Right ventricle myocardium inferior (tissue), 1 donor: ENCODE measurements at places on chromosomes 7 and 10. TPM values are rescaled to one million over a fixed set of nuclear protein-coding genes. Genes with fewer than 3 reads are reported as not detected.

DNA sequence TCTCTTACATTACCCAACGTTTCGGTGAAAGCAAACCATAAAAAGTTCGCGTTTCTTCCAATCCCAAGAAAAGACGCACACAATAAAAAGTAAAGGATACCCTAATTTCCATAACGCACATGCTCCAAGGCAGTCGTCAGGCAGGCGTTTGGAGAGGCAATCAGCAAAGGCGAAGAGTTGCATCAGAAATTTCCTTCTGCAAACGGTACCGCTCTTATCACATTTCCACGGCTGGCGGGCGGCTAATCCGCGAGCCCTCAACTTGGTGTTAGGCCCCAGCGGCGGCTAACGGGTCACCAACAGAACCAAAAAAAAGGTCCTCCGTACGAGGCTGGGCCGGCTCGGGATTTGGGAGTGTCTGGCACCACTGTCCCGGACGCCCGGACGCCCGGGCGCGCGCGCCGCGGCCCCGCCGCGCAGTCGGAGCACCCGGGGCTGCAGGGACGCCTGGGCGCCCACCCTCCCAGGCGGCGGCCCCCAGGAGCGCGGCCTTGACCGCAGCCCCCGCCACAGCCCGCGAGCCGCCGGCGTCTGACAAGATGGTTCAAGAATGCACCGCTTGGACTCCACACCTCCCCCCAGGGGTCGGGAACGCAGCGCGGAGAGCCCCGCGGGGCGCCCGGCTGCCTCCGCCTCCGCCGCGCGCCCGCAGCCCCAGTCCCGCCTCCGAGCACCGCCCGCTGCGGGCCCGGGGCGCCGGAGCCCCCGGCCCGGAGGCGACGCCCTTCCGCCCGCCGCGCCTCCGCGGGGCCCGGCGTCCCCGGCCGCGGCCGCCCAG is 9.8 kb upstream of the GRB10 start:
- no peak for DNase-seq

The WIPF3 gene
- total RNA-seq: 5.5 TPM

GRCh38 chr10:119705434-119705831 is 20.4 kb upstream of the INPP5F start:
- no peak for DNase-seq

The GTF2IRD2 gene
- 13.7 TPM for total RNA-seq

DNA sequence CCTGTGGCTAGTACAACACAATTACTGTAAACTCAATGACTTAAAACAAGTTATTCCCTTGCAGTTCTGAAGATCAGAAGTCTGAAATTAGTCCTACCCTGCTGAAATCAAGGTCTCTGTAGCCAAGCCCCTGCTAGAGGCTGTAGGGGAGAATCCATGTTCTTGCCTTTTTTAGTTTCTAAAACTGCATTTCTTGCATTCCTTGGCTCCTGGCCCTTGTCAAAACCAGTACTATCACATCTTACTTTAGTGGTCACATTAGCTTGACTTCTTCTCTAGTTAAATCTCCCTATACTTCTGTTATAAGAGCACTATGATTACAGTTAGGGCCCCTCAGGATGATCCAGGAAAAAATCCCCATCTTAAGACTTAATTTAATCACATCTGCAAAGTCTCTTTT is 567.0 kb downstream of the GFRA1 start:
- no peak for DNase-seq

The SHH gene
- not detected for total RNA-seq

The ICA1 gene
- 44.3 TPM for total RNA-seq

DNA sequence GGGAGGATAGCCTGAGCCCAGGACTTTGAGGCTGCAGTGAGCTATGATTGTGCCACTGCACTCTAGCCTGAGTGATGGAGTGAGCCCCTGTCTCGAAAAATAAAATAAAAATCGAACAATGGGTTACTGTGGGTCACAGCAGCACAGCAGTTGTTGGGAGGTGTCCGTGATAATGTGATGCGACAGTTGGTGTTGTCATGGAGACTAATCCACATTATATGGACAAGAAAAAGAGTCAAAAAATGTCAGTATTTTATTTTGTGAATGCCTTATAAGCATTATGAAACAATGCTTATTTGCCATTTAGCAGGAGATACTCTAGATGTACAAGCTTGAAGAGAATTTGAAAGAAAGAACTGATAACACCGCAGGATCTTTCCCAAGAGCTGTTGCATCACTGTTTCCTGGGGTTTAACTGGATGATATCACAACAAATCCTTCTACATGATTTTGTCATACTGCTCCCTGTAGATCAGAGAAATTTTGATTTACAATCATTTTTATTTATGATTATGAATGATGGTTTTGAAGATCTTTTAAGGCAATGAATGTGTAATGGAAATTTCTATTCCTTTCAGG is 195.4 kb downstream of the BAMBI start:
- no peak for DNase-seq

DNA sequence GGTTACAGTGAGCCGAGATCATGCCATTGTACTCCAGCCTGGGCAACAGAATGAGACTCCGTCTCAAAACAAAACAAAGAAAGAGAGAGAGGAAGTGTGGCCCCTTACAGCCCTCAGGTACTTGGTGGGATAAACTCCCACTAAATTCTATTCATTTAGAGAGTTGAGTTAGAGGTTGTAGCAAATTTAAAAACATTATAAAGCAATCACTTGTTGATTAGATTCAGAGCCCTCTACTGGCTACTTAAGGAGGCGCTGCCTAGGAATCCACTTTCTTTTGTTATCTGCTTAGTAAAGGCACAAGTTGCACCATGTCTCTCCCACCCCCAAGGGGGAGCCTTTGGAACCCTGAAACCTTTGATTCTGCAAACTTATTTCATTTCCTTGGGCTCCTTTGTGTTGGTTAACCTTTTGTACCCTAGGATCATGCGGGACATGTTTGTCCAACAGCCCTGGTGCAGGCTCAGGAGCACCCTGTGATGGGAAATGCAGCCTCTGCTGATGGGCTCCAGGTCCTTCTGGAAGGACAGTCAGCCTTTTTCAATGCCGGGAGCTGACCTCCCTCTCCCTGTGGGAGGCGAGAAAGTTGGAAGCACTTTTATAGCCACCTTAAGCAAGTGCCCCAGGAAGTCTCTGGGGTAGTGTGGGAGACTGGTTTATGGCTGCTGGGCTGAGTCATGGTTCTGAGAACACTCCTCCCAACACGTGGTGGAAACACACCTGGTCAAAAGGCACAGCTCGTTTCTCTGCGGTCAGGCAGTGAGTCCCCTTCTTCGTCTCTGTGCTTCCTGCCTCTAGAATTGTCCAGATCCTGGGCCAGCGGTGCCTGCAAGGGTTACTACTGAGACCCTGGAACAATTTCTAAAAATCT is 2.3 kb downstream of the HKDC1 start:
- DNase-seq: no peak

GRCh38 chr7:50594734-50595485 is 29.7 kb upstream of the DDC start:
- DNase-seq: no peak

GRCh38 chr7:139422126-139422525 is 61.3 kb downstream of the KLRG2 start:
- no peak for DNase-seq

- DNase-seq: no peak
Measured at GRCh38 chr7:80240265-80241025, 105.8 kb downstream of the GNAI1 start.

- DNase-seq: no peak
Measured at GRCh38 chr10:96982149-96982930, 150.2 kb downstream of the LCOR start.

The SGPL1 gene
- total RNA-seq: 13.1 TPM

The VIPR2 gene
- total RNA-seq: 17.0 TPM

The OR6B1 gene
- not detected for total RNA-seq

DNA sequence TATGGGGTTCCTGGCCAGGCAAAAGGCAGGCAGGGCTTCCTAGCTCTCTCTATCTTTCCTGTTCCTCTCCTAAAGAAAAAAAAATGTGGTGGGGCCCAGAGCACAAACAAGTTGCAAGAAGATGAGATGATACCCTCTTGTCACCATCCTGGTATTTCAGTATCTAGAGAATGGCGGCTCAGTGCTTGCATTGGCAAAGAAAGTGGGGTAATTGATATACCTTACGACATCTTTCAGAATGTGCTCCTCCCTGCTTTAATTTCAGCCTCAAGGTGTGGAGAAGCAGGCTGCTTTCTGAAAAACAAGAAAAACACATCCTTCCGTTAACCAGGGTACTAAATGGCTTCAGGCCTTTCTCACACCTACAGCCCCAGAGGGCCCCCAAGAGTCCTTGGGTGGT is 34.5 kb upstream of the CUX1 start:
- DNase-seq: no peak

The LRRC61 gene
- 4.7 TPM for total RNA-seq

- DNase-seq: no peak
Measured at GRCh38 chr10:87593702-87594101, 66.0 kb upstream of the PAPSS2 start.

The SPOCK2 gene
- 10.4 TPM for total RNA-seq

DNA sequence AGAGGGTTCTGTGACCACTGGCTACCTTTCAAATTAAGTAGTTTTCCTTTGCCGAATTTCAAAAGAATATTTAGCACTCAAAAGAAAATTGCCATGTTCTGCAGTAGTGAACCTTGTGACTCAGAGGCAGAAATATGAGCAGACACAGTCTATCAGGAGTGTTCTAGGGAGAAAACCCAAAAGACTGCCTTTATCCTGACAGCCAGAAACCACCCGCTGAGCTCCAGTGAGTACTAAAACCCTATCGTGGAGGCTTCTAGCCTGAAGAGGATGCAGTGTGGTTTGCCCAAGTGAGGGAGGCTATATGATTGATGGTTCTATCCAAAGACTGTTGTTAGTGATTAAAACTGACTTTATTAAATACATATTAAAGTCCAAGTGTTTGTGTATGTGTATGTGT is 21.9 kb downstream of the CHRM2 start:
- DNase-seq: no peak

- no peak for DNase-seq
Measured at GRCh38 chr10:74612195-74612594, 214.2 kb upstream of the KAT6B start.

- DNase-seq: no peak
Measured at GRCh38 chr10:82266438-82266837, 391.4 kb downstream of the NRG3 start.

DNA sequence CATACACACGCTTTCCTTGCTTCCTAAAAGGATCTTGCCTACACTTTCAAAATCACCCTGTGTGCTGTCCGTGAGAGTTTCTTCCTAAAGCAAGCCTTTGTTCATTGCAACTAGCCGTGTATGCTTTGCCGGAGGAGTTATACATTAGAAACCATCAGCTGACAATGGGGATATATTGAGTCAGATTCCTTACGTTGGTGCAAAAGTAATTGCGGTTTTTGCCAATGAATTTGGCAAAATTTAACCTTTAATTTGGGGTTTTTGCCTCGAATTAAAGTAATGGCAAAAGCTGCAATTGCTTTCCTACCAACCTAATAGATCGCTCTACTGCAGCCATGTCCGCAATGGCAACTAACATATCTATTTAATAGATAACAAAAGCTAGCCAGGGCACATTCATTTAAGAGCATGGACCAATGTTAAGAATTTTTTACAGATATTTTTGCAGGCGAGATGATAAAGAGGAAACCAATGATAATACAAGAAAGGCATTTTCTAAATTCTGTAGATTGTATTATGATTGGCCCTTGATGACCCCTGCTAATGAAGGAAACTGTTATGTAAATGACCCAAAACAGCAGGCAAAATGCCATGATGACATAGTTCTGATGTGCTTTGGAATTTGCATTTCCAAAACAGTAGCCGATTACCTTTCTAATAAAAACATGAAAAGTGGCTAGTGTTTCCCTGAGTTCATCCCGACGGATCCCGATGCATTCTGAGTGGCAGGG is 184.8 kb upstream of the NRP1 start:
- no peak for DNase-seq

GRCh38 chr10:69104994-69105790 is 17.3 kb downstream of the SRGN start:
- no peak for DNase-seq

The LYZL2 gene
- total RNA-seq: not detected

- DNase-seq: no peak
Measured at GRCh38 chr10:15141136-15142054, 27.1 kb downstream of the NMT2 start.

- no peak for DNase-seq
Measured at GRCh38 chr10:89134963-89135362, 72.2 kb downstream of the CH25H start.

DNA sequence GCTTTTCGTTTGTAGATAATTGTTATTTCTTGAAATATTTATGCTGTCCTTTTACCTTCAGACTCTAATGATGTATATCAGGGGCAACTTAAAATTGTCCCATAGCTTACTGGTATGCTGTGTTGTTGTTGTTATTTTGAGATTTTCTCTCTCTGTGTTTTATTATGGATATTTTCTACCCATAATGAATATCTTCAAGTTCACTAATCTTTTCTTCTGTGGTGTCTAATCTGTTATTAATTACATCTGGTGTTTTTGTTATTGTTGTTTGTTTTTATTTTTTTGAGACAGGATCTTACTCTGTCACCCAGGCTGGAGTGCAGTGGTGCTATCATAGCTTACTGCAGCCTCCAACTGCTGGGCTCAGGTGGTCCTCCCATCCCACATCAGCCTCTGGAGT is 102.1 kb downstream of the ANKRD61 start:
- no peak for DNase-seq

DNA sequence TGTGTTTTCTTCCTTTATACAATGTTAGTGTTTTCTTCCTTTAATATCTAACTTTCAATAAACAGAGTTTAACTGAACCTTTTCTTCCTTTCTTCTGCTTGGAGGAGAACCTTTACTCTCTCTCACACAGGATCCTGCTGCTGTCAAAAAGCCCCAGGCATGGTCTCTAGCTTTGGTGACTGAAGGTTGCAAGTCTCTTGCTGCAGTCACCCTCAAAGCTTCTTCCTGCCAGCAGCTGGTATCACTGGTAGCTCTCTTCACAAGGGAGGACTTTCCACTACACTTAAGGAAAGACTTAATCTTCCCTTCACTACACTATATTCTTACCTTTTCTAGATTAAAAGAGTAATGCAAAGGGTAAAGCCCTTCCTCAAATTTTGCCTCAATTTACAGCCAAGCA is 153.4 kb downstream of the SGMS1 start:
- DNase-seq: no peak

The ZNF804B gene
- not detected for total RNA-seq

The ADRB1 gene
- 63.1 TPM for total RNA-seq

DNA sequence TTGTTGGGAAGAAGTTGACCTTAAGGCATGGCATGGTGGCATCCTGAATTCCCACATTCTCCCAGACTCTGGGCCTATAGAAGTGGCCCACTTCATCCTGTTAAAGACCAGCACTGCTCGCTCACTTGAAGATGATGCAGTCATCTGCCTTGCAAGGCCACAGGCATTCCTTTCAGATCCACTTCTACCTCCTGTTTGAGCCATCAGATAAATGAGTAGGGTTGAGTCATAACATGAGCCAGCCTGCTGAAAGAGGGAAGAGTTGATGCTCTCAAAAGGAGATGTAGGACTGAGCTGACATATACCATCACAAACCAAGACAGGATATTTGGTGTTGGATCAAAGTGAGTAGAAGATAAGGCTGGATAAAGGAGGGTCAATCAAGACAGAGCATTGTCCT is 1.5 kb upstream of the EBLN1 start:
- no peak for DNase-seq
